Heart right ventricle (tissue), 16 donors: ENCODE measurements at places on chromosomes 7 and 10. TPM values are rescaled to one million over a fixed set of nuclear protein-coding genes. Genes with fewer than 3 reads are reported as not detected.

Gene ASB4
- total RNA-seq, result 2.9 TPM

GRCh38 chr7:158013085-158013668 lies 574.4 kb downstream of the PTPRN2 start:
- DNase-seq, result no peak

- no peak for DNase-seq
Measured at GRCh38 chr10:80405626-80406025, 2.7 kb upstream of the PRXL2A start.

DNA sequence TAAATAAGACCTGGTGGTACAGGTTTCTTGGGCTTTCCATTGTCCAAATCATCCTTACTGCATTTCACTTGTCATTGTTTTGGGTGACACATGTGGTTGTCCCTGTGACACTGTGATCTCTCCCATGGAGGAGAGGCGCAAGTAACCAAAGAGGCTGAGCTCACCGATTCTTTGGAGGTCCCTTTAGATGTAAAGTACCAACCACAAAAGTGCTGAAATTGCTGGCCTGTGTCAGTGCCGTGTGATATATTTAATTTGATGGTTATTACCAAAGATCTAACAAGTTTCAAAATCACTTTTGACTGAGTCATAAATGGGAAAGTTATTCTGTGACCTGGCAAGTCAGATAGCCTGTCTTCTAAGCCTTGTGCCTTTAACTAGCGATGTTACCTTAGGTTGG lies 19.4 kb downstream of the MCM10 start:
- no peak for DNase-seq

- no peak for DNase-seq
Measured at GRCh38 chr10:71659111-71659634, 60.4 kb downstream of the C10orf105 start.
